ENCODE measurements at places on chromosomes 2 and 18.
A peak's percentile ranks its signal among the peaks of the same experiment; 100 is the strongest.

GRCh38 chr2:73050121-73050545 is 21.4 kb downstream of the SFXN5 start:
- peak; percentile 30 for DNase-seq

- DNase-seq, result no peak
These were observed 92.6 kb upstream of the CREB1 start for GRCh38 chr2:207437136-207437523.

- no peak for DNase-seq
These were observed 172.3 kb downstream of the ARL6IP6 start for GRCh38 chr2:152890736-152891135.

- DNase-seq, result no peak
These were observed 370.8 kb downstream of the TMEM182 start for GRCh38 chr2:103132536-103133217.

GRCh38 chr2:168034616-168035015 is 212.8 kb downstream of the STK39 start:
- DNase-seq, result no peak

GRCh38 chr2:17095340-17095739 is 422.9 kb downstream of the RAD51AP2 start:
- DNase-seq, result no peak

DNA sequence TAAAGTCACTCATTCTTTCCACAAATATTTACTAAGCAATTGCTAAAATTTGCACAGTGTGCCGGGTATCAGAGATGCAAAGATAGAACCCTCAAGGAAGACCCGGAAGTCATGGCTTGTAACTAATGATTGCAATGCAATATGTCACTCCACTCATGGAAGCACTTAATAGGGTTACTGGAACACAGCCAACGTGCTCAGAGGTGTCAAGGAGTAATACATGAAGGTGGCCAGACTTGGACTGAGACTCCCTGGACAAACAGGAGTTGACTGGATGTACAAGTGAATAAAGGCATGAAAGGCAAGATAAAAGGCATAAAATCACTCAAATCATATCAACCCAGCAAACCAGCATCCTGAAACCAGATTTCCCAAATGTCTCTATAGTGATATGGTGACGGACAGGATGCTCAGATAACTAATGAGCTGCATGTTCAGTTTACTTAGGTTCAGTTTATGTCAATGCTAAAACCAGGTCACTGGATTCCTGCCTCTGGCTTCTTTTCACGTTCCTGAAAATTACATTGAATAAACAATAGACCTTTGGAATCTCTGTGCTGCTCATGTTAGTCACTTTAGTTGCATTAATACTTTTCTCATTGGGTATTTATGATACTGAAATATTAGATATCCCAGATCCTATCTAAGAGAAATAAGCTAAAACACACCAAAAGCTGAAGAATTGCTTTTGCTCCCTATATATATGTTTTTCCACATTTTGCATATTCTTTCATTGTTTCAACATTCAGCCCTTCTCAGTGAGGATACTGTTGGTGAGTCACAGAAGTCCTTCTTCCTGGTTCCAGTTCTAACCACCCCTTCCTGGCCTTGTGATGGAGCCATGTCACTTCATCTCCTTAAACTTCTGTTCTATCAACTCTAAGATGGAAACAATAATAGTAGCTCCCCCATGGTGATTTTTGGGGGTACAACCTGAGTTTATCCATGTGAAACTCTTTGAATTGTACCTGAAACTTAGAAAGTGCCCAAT is 688.9 kb upstream of the ID2 start:
- DNase-seq, result no peak

DNA sequence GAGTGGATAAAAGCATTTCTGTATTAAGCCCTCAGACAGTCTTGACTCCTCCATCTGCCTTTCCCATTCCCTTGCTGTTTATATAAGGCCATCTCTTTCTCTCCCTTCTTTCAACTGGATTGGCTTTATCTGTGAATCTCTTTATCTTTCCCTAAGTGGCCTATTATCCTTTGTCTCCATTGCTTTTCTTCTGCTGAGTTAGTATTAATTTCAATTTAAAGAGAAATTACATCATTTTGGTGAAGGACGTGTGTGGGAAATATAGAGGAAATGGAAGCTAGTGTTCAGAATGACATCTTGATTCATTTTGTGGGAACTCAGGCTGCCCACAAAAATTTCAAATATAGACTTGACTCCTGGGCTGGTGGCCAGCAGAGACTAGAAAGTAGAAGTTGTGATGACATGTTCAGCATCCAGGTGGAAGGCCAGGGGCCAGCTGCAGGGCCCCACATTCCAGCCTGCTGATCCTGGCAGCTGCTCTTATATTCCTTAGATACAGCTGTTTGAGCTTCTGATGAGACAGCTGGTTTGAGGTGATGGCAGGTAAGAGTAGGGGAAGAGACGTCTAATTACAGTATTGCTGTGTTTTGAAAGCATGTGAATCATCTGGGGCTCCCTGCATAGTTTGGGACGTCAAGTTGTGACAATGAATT is 52.3 kb downstream of the DIS3L2 start:
- no peak for DNase-seq
